ENCODE measurements at places on chromosomes 13 and 19. TPM values are rescaled to one million over a fixed set of nuclear protein-coding genes. Genes with fewer than 3 reads are reported as not detected.

The KLF1 gene
- total RNA-seq, result not detected

The SIGLEC5 gene
- total RNA-seq, result not detected

The UNC13A gene
- total RNA-seq, result 0.22 TPM

The DMKN gene
- 449 TPM for total RNA-seq

The KLK3 gene
- total RNA-seq, result not detected

The ZFR2 gene
- not detected for total RNA-seq

The FPR1 gene
- total RNA-seq, result 6.2 TPM

The GGN gene
- not detected for total RNA-seq
